ENCODE measurements at places on chromosomes 5 and 9.

GRCh38 chr5:115375893-115376292, 79.4 kb upstream of the CCDC112 start:
- DNase-seq, result no peak

- no peak for DNase-seq
Observed at GRCh38 chr5:139105621-139106071, 92.5 kb downstream of the SIL1 start.

- DNase-seq, result no peak
Observed at GRCh38 chr5:139882316-139882715, 86.7 kb downstream of the PSD2 start.

GRCh38 chr9:97431549-97432143, 19.8 kb downstream of the TDRD7 start:
- peak; percentile 10 for DNase-seq

DNA sequence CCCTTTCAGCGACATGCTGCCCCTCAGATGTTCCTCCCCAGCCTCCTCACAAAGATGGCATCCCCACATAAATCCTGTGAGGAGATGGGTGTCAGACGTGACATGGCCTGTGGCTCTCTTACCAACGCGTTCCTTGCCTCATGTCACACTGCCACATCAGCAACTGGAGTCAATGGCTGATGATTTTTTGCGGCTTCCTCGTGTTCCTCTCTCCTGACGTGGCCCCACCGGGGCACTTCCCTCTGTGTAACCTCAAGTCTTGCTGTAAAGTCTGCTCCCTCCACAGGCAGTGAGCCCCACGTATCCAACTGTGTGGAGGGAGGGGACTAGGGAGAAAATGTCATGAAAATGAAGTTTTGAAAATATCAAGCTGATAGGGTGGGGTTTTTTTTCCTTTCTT, 53.2 kb upstream of the SHISAL2B start:
- peak; percentile 5 for DNase-seq

- no peak for DNase-seq
Observed at GRCh38 chr5:38375423-38375822, 117.1 kb downstream of the EGFLAM start.

DNA sequence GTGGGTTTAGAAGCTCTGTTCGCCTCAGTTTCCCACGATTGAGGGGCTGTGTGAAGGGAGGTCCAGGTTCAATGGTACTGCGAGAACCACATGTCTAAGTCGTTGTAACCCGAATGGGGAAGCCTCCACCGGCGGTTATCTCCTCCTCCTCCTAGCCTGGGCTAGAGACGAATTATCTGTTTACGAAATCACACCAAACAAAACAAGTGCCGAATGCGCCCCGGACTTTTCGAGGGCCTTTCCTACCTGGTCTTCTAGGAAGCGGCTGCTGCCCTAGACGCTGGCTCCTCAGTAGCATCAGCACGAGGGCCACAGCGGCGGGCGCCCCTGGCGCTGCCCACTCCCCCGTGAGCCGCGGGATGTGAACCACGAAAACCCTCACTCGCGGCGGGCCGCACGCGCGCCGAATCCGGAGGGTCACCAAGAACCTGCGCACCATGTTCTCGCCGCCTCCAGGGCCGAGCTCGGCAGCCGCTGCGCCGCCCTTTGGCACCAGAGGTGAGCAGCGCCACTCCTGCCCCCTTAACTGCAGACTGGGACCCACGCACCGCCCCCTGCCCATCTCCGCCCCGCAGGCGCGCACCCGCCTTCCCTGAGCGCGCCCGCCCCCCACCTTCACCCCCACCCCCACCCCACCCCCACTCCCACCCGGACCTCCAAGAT, at the start of gene CDKN2A:
CDKN2A (minus strand) TSS at position 500 of the 663 bp plus-strand sequence.
- DNase-seq, result peak; percentile 62

GRCh38 chr5:141877356-141878185, 639 bp downstream of the PCDH1 start:
- DNase-seq, result no peak

- peak; percentile 77 for DNase-seq
Observed at GRCh38 chr5:55868846-55869245, 17.7 kb downstream of the IL31RA start.

DNA sequence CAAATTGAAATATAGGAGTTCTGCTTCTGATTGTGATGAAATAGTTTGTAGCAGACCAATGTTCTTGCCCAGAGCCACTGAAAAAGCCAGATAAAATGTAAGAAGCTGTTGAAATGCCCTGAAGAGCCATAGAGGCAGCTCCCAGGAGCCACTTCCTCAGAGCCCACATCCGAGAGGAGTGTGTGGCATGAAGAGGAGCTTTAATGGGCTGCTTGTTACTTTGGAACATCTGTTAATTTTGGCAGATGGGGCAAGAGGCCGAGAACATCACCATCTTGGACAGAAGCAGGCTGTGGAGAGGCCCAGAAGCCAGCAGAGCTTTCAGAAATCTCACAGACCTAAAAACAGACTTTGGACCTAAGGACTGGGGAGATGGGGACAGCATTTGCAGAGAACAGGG, 370.8 kb downstream of the GADD45G start:
- DNase-seq, result no peak

DNA sequence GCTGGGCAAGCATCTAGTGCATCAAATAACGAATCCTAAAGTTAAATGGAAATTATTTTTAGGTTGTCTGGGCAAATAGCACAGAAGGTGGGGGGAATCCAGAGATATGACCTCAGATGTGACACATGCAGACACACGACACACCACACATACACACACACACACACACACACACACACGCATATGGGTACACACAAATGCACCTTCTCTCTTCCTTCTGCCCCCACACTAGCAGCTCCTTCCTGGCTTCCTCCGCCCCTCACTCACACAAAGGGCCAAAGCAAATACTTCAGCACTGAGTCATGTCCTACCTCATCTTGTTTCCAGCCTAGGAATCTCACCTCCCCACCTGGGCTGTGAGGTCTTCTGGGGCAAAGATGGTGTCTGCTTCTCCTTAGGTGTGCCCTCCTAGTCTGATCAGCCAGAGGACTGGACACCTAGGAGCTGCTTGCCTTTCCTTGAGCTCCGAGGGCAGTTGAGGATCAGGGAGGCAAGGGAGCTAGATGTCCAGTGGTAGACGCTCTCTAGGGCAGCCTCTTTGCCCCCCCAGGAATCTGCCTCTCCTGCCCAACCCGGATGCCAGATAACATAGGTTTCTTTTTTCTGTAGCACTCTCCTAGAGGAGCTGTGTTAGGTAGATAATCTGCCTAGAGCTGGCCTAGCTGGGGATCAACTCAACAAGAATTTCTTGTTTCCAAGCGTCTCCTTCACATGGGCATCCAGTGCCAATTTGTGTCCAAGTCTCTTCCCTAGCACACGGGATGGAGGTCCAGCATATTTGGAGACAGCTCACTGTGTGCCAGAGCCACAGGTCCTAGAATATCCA, 14.3 kb upstream of the JADE2 start:
- DNase-seq, result peak; percentile 76

DNA sequence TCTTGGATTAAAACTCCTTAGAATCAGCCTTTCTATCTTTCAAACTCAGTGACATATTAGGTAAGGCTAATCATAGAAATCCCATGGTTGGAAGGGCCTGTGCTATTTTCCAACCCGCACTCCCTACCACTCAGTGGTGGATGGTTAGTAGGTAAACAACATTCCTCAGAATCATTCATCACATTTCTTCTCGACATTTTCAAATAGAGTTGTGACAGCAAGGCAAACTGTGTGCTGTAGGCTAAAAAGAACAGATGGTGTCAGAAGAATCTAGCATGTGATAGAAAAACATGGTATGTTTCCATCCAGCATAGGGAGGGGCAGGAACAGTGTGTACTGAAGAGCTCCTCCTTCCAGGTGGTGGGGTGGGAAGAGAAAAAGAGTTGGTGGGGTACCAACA, 227.3 kb upstream of the NMUR2 start:
- no peak for DNase-seq

DNA sequence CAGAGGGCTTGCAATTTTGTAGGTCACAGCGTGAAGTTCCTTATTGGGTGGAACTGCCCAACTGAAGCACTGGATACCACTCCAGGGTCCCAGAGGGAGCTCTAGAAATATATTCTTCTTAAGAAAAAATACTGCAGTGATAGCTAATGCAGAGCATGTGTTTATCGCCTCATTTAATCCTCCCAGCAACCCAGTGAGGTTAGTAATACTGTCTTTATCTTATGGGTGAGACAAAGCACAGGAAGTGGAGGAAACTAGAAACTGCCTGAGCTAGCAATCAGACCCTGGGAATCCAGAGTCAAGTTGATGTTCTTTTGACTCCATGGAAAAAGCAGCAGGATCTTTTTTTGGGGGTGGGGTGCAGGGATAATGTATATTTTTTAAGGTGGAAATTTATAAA, 153.3 kb downstream of the PJA2 start:
- no peak for DNase-seq

- no peak for DNase-seq
Observed at GRCh38 chr5:158320178-158320674, 461.3 kb upstream of the CLINT1 start.

DNA sequence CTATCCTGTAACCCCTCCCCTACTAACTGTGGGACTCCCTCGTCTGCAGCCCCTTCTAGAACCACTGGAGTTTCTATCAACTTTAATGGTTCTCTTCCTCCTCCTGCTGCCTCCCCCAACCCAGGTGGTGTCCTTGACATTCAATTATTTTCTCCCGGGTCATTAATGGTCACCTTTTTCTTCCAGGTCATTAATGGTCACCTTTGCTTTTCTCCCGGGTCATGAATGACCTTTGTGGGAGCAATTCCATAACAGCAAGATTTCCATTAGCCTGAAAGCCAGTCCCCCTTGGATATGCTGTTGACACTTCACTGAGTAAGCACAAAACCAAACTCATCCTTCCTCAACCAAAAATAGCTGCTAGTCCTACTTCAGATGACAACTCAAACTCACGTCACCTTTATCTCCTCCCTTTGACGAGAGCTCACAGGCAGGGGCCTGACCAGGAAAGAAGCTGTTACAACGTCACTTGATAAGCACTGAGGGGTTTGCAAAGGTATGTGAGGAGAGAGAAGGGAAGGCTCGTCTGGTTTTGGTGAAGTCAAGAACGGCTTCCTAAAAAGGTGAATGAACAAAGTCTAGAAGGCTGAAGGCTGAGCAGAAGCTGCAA, 10.9 kb downstream of the CCDC127 start:
- DNase-seq, result no peak

GRCh38 chr9:21789541-21790037, 12.8 kb upstream of the MTAP start:
- DNase-seq, result peak; percentile 44

- DNase-seq, result no peak
Observed at GRCh38 chr5:107437986-107438510, 232.7 kb downstream of the EFNA5 start.

GRCh38 chr9:76203373-76203772, 190.9 kb downstream of the RFK start:
- DNase-seq, result no peak

- DNase-seq, result no peak
Observed at GRCh38 chr5:124745007-124745927, 1.2 kb downstream of the ZNF608 start.

GRCh38 chr9:78806492-78807160, 509.7 kb downstream of the PSAT1 start:
- no peak for DNase-seq

GRCh38 chr5:128366147-128366546, 171.9 kb downstream of the FBN2 start:
- DNase-seq, result no peak

- no peak for DNase-seq
Observed at GRCh38 chr9:90974016-90974415, 172.4 kb downstream of the SYK start.

GRCh38 chr5:14871214-14872069, at the start of gene ANKH:
Gene ANKH, minus strand, starts transcription at chr5:14871778. Its CDS starts 331 bp downstream, at chr5:14871447.
- DNase-seq, result peak; percentile 85

GRCh38 chr9:38020151-38021076, 48.6 kb downstream of the SHB start:
- DNase-seq, result no peak

- DNase-seq, result no peak
Observed at GRCh38 chr5:179313849-179314521, 31.3 kb downstream of the ADAMTS2 start.

GRCh38 chr9:437066-437465, 222.4 kb downstream of the DOCK8 start:
- no peak for DNase-seq

DNA sequence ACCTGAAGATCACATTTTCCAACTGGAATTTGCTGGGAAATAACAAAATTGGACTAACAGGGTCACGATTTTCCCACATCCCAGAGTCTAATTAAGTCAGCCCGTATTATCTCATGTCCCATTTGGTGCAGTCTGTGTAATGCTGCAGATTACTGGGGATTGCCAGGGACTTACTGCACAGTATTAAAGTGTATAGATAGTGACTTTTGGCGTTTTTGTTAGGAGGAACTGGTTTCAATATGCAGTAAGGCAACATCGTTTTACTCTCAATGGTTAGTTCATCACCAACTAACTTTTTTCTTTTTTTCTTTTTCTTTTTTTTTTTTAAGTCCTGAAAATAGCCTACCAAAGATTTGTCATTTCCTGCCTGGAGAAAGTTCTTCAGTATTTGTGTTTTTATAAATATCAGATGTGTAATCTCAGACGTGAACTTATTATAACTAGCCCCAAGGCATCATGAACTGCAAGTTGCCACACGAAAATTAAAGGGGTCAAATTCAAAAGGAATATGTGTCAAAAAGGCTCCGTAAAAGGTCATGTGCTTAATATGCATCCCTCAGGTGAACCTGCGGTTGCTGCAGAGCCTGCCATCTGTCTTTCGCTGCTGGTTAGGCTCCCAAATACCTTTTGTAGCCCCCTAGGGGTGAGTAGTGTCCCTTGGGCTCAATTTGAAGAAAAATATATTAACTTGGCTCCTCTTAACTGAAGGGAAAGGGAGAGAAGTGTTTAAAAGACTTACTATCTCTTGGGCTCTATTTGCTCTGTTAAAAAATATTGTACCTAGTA, 176.7 kb upstream of the ADAMTSL1 start:
- no peak for DNase-seq

GRCh38 chr5:96772542-96772941, 35.2 kb downstream of the ERAP1 start:
- no peak for DNase-seq

- DNase-seq, result no peak
Observed at GRCh38 chr9:132182314-132183091, 20.6 kb downstream of the NTNG2 start.

GRCh38 chr9:125494653-125494915, 212.4 kb downstream of the MAPKAP1 start:
- DNase-seq, result no peak

DNA sequence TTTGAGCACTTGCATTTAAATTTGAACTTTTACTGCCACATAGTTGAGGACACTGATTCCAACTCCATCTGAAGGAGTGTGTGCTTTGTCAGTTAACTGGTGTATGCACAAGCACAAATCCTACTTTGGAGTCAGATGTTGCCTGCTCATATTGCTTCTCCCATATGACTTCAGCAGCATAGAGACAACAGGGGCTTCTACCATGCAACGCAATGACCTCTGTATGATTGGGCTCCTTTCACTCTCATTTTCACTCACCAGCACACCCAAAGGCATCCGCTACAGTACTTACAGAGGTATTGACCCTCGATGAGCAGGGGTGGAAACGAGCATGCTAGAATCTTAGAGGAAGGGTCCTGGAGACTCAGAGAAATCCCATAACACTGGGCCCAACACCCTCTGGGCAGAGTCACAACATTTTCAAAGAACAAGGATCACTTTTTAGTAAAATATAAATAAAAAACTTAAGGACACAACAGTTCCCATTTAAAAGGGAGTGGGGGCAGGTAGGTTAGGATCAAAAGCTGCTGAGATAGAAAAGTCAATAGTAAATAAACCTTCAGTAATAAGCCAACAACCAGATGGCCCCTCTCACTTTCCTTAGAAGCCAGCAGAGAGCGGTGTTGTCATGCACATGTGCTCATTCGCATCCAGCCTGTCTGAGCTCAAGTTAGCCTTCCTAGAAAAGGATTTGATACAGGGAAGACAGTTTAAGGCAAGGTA, 203.8 kb downstream of the SNCAIP start:
- DNase-seq, result no peak

- no peak for DNase-seq
Observed at GRCh38 chr9:126217250-126217653, 109.4 kb upstream of the MVB12B start.

All from T-helper 2 cell treated with Interferon-gamma antibody and Interleukin-4, amounts not matched to agents 5 μg/mL and 100 μg/mL, for 36 hours (primary cell).